ENCODE measurements at places on chromosomes 3 and 15.
A peak's percentile ranks its signal among the peaks of the same experiment; 100 is the strongest.

GRCh38 chr3:139561959-139562676, 22.6 kb upstream of the RBP1 start:
- no peak for DNase-seq

GRCh38 chr15:65927545-65927944, 58.3 kb downstream of the RAB11A start:
- no peak for DNase-seq

DNA sequence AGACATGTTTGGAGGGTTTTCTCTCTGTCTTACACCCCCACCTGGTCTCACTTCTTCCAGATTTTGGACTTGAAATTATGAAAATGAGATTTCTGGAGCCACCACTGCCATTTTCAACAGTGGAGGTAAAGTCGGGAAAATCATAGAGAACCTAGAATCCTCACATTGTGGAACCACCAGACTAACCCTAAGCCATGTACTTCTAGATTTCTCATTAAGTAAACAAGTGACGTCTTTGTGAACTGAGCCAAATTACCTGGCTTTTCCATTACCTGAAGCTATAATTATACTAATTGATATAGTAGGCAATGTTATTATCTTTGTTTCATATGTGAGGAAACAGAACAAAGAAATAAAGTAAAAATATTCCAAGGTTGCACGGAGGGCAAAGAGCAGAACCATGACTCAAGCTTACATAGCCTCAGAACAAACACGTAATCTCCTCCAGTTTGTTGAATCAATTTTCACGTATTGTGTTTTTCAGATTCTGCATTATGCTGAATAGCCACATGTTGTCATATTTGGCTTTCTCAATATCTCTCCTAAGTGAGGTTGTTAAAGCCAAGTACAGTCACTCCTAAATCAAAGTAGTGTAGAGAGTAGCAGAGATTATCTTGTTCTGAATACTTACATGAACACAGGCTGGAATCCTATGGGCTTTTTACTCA, 101.3 kb upstream of the CMC1 start:
- no peak for DNase-seq

DNA sequence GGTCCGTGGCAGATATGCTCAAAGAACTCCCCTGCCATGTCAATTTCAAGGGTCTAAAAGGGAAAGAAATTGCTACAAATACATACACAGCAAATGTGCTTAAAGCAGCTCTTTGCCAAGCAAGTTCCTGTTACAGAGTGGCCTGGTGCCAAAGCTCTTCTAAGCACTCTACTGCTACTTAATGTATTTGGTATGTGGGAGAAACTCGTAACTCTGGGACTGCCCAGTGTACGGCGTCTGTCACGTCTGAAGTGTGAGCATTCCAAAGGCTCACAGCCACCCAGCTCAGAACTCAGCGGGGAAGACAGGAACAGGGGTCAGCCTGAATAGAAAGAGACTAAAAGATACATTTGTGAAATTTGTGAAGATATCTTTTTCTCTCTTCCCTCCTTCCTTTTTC, 54.6 kb downstream of the RBMS3 start:
- peak; percentile 5 for DNase-seq

DNA sequence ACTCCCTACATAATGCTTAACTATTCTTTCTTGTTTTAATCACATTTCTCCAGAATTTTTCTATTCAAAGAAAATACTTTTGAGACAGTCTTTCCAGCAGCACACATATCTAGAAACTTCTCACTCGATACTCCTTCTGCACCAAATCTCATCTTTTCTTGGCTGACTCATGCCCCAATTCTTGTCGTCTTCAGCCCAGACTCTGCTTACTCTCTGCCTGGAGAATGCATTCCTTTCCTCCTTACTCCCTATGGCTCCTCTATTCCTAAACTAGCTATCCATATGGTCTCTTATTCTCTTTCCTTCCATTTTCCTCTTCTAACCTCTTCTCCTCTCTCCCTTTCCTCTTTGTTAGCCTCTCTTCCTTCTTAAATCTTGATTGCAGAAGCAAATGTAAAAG, 158.7 kb downstream of the GBE1 start:
- DNase-seq = no peak

- DNase-seq = no peak
These were observed 167.9 kb upstream of the CTNNB1 start for GRCh38 chr3:41031401-41031800.

DNA sequence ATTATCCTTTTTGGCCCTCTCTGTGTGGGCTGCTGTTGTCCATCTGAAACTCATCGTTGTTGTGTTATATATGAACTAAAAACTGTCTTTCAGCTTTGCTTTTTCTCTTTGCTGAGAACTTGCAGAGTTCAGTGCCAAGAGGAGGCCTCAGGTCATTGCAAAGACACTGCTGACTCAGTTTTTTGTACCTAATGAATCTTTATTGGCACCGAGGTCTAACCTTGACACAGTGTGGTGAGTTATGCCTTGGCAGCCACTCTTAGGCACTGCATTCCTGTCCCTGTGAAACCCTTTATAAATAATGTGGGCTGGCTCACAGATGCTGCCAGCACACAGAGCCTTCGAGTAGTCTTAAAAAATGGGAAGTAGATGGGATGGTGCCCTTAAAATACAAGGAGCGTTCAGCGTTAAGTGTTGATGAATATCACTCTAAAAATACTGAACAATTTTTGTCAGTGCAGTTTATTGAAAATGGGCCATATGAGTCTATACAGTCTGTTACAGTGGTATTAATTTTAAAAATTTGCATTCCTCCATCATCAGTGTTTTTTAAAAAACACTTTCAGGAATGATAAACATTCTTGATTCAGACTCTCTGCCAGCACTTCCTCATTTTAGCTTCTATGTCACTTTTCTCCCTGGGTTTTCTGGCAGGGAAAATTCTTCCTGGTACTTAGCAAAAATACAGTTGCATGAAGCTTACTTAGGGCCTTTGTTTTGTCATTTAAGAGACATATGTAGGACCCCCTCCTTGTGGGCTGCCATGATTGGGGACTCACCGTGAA, 234.1 kb downstream of the CACNA2D3 start:
- peak; percentile 14 for DNase-seq
